Suppressor macrophage (primary cell): ENCODE measurements at places on chromosomes 7 and 10.

DNA sequence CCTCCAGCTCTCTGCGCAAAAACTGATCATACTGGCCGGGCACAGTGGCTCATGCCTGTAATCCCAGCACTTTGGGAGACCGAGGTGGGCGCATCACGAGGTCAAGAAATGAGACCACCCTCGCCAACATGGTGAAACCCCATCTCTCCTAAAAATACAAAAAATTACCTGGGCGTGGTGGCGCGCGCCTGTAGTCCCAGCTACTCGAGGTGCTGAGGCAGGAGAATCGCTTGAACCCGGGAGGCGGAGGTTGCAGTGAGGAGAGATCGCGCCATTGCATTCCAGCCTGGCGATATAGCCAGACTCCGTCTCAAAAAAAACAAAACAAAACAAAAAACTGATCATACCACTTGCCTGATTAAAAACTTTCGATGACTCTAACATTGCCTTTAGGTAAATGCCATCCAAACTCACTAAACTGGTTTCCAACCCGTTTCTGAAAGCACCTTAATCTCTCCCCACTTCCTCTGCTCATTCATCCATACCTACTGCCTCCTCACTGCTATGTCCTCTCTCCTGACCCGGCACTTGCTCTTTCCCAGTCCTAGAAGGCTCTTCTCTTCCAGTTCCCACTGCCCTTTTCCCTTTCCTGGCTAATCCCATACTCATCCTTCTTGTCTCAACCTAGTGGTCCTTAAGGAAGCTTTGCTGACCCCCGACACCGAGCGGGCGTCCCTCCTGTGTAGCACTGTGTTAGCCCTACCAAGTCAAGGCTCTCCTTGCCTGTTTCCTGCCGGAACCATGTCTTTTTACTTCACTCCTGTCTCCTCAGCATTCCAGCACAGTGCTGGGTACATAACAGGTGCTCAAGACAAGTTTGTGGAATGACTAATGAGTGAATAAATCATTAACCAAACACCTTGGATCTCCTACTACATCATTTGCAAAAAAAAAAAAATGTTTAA lies 686 bp upstream of the MIOS start:
- no peak for DNase-seq

DNA sequence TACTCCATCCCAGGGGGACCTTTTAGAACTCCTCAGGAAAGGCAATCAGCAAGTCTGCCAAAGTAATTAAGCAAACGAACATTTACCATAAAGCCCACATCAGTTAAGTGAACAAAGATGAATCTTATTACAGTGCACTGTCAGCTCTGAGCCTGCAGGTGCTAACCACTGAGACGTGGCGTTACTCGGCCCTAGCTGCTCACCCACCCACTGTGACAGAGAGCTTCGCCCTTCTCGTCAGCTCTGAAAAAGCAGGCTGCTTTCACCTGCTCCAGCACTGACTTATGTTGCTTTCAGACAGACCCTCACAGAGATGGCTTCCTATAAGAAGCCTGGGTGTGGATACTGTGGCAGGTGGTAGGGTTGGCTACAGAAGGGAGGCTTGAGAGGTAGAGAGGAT lies 57.7 kb upstream of the KCNIP2 start:
- DNase-seq = no peak

DNA sequence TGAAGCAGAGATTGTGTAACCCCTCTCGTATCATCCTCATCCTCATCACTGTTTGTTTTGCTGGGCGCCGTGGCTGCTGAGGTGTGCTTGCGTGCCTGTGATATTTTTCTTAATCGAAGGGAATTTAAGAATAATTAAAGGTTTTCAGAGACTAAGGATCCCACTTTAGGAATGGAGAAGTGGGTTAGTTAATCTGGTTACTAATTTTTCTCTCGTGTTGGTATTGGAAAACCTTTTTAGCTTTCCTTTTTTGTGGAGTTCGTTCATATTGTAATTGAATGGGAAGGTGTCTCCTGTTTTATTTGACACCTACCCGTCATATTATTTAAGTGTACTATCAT lies 1.3 kb downstream of the UBN2 start:
- DNase-seq = no peak

- DNase-seq = no peak
These were observed 54.5 kb upstream of the CD36 start for GRCh38 chr7:80583901-80584300.

- no peak for DNase-seq
These were observed 7.4 kb downstream of the ZNF488 start for GRCh38 chr10:47376522-47377220.

GRCh38 chr7:39637400-39637799 lies 14.0 kb downstream of the RALA start:
- DNase-seq = no peak

DNA sequence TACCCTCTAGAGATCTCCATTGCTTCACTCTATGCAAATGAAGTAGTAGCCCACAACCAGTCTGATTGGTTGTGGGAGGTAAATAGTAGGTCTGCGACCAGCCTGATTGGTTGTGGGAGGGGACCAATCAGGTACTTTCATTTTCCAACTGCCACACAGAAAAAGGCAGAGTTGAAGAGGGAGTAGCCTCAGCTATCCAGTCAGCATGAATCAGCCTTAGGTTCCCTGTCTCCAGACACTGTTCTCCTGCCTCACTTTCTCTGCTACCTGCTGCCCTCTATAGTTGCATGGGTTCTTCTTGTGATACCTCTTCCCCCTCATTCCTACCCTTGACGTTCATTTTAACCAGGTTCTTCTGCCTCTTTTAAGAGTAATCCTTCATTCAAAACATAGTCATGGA lies 114.5 kb upstream of the LYZL1 start:
- DNase-seq = no peak

DNA sequence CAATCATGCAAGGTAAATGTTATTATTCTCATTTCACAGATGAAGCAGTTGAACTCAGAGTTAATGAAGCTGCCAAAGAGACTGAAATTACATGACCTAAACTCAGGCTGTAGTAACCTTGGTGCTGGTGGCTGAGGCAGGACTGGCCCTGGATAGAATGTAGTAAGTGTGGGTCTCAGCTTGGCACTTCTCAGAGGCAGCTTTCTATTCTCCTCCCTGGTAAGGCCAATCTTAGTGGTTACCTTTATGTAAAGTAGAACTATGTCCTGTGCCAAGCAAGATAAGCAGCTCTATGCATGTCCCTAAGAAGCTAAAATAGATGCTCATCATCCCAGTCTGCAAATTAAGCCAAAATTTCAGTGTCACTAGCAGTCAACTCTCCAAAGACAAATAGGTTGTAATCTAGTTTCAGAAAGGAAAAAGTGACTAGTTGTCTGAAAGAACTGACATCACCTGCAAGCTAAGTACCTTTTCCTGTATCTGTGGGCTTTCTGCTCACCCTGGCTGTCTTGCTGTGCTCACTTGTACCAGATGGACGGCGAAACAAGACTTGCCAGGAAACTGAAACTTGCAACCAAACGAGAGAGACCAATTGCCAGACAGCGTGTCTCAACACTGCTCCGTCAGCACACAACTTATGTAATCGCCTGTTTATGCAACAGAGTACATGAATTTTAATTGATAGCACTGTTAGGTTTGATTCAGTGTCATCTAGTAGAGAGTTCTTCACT lies 43.7 kb downstream of the CH25H start:
- peak; percentile 76 for DNase-seq

DNA sequence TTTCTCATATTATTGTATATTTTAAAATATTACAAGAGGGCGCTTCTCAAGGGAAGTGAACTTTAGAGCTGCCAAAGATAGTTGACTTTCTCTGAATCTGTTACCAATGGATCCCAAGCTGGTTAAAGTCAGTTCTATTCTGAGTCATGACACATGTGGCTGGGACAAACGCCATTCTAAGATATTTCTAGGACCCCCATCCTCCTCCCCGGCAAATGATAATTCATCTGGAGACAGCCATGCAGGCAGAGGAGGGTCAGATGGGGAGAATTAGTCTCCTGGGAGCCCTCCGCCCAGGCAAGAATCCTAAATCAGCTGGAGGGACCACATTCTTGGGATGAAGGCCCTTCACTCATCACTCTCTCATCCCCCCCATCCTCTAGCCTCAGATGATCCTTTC lies 187.7 kb downstream of the GFRA1 start:
- DNase-seq = no peak

DNA sequence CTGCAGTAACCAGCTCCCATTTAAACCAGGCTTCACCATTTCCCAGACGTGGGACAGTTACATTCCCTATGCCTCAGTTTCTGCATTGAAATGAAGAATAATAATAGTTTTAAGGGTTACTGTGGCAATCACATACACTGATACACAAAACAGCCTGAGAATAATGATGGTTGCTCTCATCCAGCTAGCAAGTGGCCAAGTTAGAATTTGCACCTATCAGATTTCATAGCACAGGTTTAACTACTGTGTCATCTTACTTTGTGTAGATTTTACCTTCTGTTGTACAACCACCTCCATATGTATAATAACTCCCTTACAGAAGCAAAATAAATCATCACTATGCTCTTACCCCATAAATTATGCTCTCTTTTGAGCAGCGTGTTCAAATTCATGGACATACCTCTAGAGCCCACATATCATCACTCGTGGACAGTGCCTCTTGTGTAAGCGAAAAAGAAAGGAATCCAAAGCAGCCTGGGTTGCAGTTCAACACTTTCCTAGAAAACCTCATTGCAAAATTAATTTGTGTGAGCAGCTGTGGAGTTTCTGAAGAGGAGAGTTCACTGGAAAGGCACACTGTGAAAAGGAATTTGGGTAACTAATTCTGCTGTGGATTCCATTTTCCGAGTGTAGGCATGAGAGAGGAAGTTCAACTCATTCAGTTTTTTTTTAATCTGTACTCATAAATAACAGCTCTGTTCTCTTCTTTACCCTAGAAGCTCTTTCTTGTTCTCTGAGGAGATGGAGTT lies 492.5 kb downstream of the ARL4A start:
- DNase-seq = no peak

- no peak for DNase-seq
These were observed 558.4 kb downstream of the SDK1 start for GRCh38 chr7:3859431-3859830.

DNA sequence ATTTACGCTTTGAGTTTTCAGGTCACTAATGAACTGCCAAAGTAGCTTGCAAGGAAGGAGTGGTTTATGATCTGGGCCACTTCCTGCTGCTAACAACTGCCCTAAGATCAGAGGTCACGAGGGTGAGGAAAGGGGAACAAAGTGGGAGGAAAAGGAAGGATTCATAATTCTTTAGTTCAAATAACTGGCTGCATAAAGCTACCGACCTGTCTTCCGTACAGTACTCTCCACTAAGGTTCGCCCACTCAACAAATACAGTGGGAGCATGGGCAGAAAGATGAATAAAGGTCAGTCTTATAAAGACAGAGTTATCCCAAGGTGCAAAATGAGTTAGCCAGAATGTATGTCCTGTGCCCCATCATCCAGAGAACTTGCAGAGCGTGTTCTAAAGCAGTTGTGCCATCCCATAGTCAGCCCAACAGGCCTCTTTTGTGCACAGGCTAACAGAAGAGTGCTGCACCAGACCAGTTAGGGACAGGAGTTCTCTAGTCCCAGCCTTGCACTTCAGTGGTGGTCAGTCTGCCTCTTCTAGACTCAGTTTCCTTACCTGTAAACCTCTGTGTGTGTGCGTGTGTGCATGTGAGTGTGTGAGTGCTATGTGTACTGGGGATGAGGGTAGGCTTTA lies 65.9 kb downstream of the CREB3L2 start:
- DNase-seq = peak; percentile 91

DNA sequence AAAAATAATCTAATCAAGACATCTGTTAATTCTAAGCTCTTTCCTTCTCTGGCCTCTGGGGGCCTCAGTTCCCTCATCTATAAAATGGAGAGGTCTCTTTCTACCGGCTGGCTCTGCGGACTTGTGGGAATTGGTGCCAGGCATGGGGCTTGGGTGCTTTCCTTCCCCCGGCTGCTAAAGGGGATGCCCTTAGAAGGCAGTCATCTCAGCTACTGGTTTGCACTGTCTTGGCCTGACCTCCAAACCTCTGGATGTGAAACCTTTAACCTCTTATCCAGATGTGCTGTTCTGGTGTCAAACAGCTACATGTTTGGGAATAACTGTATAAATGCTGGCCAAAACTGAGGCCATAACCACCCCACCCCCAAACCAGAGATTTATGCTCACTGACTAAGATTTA lies 320.0 kb downstream of the RPS24 start:
- no peak for DNase-seq

- peak; percentile 13 for DNase-seq
These were observed 273.7 kb downstream of the SKAP2 start for GRCh38 chr7:26590709-26591108.

GRCh38 chr10:60453036-60453435 lies 63.4 kb upstream of the ANK3 start:
- no peak for DNase-seq

DNA sequence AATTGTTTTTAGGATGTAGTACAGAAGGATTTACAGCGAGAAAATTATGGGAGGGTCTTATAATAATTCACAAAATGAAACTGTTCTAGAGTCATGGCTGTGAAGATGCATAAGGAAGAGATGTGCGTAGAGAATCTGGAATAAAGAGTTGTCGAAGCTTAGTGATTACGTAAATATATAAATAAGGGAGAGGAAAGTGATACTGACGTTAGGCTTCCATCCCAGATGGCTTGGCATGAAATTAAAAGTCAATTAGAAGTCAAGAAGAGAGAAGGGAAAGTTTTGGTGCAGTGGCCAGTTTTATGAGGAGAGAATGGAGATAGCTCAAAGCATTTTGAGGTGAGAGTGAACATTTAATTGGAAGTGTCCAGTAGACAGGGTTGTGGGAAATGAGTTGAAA lies 85.5 kb downstream of the LCOR start:
- no peak for DNase-seq

- no peak for DNase-seq
These were observed 733.9 kb upstream of the PHF14 start for GRCh38 chr7:10239695-10240345.

DNA sequence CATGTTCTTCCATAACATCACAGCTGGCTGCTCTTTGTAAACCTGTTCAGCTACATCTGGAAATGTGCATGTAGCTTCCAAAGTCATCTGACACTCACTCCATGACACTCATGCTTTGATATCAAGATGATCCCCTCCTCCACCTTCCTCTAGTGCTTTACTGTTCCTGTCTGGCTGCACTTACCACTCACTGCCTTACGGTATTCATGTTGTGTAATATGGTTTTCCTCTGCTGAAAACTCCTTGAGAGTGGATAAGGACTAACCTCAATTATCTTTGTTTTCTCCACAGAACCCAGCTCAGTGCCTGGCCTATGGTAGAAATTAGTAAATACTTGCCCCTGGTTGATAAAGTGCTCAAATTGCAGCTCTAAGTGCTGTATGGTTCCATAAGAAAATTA lies 483.9 kb downstream of the HTR7 start:
- DNase-seq = no peak

DNA sequence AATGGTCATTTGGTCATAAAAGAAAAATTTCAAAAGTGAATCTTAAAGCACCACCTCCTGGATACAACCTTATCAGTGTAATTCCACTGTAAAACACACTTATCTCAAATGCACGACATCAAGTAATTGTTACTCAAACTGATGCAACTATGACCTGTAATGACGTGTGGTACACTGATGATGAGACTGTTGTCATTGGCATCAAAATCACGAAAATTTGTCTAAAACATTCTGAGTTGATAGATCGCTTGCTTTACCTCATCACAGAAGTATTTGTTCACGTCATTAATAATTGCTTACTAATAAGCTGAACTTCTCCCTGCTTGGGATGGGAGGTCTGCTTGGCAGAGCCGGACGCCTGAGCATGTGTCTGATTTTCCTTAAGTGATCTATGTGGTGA lies 221.8 kb upstream of the KLF6 start:
- no peak for DNase-seq

GRCh38 chr7:38950309-38950708 lies 27.4 kb upstream of the POU6F2 start:
- DNase-seq = no peak
